Stimulated activated CD8-positive, alpha-beta memory T cell treated with anti-CD3 and anti-CD28 coated beads, Interleukin-2, amount 100 ng/mL, for 48 hours (primary cell): ENCODE measurements at places on chromosomes 6 and 20.

GRCh38 chr6:157023958-157024357 is 246.8 kb downstream of the ARID1B start:
- no peak for DNase-seq

- DNase-seq: peak; percentile 10
Measured at GRCh38 chr6:87742106-87742505, 40.1 kb upstream of the AKIRIN2 start.

DNA sequence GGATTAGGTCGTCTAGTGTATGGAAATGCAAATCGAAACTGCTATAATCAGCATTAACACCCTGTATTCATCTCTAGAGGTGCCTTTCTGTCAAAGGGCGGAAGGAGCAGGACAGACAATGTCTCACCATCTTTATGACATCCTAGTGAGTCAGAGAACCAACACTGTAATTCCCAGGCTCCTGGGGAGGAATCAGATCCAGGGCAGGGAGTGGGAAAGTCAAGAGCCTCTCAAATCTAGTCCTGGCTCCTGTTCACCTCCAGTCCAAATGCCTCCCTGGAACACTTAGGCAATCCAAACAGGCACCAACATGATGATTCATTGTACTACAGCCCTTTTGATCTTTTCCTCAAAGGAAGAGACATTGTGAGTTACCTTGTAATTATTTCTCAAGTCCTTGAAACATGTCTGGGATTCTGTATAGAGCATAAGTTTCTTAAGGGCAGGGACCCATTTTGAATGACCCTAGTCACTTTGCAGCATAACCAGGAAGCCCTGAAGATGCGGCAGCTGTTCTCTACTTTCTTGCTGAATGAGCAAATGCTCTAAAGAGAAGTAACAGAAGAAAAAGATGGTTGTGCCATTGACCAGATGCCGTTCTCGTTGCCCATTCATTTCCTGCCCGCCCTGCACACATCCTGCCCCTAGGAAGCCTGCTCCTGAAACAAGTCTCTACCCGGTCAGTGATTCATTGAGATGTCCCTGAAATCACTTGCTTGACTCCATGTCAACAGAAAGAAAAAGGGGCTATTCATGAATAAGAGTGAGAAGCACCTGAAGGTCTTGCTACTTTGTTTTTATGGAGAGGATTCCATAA is 112.8 kb upstream of the JARID2 start:
- DNase-seq: no peak

DNA sequence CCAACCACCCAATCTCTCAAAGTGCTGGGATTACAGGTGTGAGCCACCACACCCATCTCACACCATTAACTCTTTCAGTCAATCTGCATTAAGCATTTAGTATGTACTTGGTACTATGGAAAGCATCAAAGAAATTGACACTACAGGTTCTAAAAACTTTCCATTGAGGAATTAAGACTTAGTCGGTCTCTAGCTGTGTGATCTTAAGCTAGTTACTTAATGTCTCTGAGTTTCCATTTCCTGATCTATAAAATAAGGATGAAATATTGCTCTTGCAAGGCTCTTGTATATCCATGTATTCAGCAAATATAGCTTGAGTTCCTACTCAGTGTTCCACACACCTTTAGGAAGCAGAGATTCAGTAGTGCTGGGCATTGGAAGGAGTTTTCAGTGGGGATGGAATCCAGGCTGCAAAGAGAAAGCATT is 48.9 kb upstream of the NCOA3 start:
- DNase-seq: no peak

DNA sequence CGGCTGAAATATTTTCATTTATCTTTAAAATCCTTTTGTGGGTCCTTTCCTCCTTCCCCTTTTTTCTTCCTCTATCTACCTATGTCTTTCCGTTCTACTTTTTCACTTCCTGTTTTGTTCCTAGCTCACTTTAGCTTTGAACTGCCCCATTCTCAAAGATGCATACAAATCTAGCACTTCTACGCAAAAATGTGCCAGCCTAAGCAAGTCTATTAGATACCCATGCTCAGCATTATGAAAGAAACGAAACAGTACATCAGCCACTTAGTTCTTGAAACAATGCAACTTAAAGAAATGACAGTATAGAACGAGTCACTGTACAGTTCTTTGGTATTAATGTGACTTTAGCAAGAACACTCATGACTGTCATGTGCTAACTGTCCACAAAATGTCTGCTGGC is 47.3 kb upstream of the MARCKS start:
- no peak for DNase-seq

- DNase-seq: no peak
Measured at GRCh38 chr6:86153521-86153920, 510.8 kb upstream of the SYNCRIP start.

DNA sequence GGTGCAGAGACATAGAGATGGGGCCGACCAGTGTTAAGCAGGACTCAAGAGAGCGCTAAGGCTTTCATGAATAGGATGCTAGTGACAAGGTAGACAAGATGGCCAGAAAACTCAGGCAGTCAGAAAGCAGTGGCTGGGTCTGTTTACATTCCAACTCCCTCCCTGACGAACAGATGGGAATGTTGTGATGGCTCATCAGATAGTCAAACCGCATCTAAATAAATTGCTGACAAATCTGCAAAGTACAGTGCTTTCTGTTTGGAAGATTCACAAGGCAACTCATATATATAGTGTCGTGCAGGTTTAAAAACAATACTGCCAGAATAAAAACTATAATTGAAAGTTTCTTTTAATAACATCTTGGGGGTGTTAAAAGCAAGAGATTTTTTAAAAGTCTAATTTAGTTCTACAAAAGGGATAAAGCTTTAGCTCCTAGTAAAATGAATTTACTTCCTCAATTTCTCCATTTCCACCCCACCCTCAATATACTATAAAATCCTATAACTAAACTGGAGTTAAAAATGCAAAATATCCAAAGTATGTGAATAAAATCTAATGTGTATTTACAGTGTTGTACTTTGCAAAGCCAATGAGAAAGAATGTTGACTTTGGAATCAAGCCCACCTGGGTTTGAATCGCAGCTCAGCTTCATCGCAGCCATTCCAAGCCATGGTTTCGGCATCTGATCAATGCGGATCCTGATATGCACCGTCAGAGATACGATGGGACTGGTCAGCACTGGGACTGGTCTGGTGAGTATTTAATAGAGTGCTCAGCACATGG is 247.3 kb upstream of the PDE10A start:
- DNase-seq: no peak

DNA sequence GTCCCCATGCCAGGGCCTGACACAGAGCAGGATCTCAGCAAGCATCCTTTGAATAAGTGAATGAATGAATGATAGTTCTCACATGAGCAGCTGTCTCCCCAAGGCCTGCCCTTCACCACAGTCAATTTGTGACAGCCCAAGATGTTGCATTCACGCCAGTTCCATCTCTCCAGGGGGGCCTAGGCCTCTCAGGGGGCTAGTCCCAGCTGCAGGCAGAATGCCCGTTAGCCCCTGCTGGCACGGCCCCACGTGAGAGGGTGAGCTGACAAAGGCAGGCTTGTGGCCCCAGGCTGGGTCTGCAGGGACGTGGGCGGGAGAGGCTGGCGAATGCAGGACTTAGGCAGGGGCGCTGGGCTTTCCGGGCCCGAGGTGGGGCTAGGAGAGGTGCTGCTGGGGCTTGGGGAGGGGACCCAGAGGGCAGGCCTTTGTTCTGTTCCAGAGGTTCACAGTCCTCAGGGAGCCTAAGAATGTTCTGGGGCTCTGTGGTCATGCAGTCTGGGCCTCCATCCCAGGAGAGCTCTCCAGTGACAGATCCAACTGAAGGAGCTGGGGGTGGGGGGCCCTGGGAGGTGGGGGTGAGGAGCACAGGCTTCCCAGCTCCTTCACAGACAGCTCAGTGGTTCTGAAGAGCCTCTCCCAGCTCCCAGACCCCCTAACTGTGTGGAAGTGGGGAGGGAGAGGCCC is 30.5 kb upstream of the TLDC2 start:
- no peak for DNase-seq

GRCh38 chr6:93915961-93916360 is 496.6 kb upstream of the EPHA7 start:
- no peak for DNase-seq

DNA sequence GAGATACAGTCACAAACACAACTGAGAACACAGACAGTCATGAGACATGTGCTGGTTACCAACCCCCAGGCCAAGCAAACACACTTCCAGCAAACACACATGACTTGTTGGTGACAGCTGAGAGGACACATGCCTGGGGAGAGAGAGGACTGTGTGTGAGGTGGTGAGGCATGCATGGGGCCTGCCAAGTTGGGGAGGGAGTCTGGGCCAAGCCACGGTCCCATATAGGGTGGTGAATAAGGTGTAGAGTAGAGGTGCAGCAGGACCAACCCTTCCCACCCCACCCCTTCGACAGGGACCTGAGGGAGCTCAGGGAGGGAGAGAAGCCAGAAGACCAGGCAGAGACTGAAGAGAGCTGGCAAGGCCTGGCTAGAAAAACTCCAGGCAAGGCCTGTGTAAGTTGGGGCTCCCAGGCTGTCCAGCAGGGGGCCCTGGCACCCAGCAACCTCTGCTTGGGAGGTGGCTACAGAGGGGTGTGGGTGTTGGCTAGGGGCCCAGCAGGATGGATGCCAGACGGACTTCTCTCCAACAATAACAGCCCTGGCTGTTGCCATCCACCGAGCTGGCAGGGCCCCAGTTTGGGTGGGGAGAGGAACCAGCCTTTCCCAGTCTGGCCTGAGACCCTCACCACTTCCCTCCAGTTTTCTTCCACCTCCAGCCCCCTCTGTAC is 2.0 kb upstream of the SLC29A1 start:
- DNase-seq: peak; percentile 71

DNA sequence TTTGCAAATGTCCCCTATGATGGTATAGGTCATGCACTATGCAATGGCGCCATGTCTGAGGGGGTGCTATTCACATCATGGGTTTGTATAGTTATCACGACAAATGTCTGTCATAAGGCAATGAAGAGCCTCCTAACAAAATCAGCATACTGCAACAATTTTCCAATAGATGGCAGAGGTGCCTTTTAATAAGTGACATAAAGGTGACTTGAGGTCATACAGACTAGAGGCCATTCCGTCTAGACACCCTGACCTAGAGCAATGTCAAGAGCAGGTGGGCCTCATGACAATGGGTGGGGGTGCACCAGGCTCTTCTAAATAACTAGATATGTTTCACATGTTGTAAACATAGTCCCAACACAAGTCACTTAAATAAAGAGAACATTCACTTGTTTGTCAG is 107.7 kb downstream of the KIF6 start:
- no peak for DNase-seq

GRCh38 chr20:48102931-48103660 is 317.8 kb upstream of the SULF2 start:
- no peak for DNase-seq

DNA sequence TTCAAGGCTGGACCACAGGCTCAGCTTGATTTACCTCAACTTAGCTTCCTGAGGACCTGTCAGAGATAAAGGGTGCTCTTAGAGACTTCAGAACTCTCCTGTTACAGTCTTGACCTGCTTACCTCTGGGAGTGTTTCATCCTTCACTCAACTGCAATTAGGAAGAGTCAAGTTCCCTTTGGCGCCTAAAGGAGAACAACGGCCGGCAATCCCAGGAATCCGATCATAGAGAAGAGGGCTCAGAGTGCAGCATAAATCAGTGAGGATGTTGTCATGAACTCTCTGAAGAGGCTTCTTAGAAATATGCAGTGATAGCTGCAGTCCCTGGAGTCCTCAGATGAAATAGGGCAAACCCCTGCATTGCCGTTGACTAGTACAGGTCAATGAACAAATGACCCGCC is 36.4 kb downstream of the LYRM2 start:
- no peak for DNase-seq
